ENCODE measurements at places on chromosomes 5 and 9.

GRCh38 chr5:177462021-177462670 is 11.3 kb downstream of the DBN1 start:
- DNase-seq, result no peak

GRCh38 chr5:54254482-54255198 is 55.7 kb downstream of the ARL15 start:
- no peak for DNase-seq

- peak; percentile 71 for DNase-seq
These were observed 24.9 kb downstream of the PCDHGC5 start for GRCh38 chr5:141513627-141514329.

DNA sequence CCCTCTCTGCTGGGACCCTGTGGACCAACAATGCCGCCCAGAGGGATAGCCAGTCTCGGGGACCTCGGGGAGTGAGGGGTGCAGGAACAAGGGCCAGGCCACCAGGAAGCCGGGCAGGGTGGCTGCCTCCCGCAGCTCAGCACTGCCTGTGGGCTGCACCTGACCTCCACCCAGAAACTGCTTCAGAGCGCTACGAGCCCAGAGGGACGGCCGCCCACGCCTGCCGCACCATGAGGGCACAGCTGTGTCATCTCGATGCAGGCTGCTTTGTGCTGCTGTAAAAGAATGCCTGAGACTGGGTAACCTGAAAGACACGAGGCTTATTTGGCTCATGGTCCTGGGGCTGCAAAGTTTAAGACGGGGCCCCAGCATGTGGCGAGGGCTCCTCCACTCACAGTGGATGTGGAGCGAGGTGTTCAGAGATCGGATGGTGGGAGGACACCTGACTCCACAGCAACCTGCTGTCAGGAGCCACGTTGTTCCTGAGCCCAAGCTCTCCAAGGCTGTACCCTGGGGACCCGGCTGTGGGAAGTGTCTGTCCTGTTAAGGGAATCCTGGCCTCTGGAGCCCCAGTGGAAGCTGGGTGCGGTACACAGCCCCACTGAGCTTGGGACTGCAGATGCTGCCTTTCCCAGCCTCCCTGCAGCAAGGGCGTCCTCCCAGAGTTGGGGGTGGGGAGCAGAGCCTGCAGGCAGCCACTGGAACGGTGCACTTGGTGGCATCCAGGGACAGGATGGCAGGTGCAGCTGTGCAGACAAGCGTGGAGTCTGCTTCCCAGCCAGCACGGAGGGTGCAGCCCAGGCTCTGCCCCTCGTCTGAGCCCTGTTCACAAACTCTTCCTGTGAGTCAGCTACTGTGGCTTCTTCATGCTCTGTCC is 11.8 kb upstream of the ZDHHC11 start:
- no peak for DNase-seq

DNA sequence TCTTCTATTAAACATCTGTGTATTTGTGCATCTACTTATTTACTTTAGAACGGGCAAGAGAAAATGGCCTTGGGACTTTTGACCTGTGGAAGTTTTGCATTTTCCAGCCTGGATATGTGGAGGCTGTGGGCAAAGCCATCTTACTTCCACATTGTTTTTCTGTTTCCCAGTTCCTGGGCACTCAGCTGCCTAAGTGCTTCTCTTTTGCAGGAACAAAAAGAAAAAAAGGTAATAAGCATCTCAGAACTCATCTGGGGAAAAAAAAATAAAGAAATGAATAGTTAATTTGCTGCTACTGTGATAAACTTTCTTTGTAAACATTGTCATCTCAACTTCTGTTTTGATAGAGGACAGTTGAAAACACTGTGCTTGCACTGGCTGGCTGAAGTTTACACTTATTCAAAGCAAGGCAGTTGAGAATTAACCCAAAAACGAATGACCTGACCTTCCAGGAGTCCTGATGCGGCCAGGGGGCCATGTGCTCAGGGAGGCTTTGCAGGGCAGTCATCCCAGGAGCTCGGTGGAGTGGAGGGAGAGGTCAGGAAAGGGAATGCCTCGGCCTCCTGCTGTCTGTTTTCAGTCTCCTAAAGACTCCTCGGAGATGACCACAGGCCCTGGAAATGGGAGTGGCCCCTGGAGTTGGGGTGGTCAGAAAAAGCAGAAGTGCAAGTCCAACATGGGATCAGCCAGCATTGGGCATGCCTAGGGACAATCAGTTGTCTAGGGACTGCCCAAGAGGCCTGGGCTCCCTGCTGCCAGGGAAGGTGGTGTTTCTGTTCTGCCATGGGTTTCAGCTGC is 75.5 kb downstream of the RAI14 start:
- DNase-seq, result no peak

- DNase-seq, result peak; percentile 65
These were observed 14.1 kb downstream of the TRIM7 start for GRCh38 chr5:181190711-181191525.

- DNase-seq, result no peak
These were observed 91.8 kb upstream of the TNC start for GRCh38 chr9:115209601-115210306.

DNA sequence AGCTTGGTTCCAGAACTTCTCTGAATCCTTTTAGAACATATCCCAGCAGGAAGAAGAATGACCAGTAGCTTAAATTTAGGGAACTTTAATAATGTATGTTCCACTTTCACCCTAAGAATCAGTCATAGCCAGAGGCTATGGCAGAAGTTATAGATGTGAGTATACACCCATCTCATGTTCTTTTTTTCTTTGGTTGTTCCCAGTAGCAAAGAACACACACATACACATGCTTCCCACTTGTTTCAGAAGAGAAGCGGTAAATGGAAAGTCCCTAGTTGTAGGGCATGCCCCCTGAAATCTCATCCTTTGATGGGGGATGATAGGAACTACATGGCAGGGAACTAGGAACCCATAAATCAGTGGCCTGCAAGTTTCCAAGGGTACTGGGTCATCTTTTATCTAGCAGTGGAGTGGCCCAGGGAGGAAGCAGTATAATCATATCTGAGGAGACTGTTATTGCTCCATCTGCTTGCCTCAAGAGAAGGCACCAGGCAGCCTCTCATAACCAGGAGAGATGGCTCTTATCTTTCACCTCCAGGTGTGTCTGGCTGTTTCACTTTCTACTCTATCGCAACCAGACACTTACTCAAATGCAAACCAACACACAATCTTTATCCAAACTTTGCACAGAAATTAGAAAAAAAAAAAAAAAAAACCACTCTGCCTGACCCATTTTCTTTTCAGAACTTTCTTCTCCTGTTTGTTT is 109.5 kb downstream of the SNCAIP start:
- DNase-seq, result no peak

- no peak for DNase-seq
These were observed 32.7 kb upstream of the FOXE1 start for GRCh38 chr9:97820373-97820772.

DNA sequence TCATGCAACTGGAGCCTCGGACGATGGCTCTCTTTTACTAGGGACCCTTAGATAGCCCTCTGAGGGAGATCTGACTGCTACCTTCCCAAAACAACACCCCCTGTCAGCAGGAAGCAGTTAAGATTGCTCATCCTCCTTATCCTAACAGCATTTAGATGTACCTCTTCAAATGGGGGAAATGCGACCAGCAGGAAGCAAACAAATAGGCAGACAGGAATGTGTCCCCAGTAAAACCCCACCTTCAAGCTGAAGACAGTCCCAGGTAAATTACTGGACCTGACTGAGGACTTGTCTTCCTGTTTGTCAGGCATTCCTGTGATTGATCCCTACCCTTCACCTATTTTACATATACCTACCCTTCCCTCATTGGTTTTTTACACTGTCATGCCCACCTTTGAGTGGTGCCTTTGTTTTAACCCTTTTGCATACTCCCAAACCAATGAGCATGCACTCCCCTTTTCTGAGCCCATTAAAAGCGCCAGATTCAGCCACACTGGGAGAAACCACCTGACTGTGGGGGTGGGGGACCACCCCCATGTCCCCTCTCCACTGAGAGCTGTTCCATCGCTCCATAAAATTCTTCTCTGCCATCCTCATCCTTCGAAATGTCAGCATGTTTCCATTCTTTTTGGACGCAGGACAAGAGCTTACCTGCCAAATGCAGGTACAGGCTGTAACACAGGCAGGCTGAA is 954.0 kb upstream of the CDH6 start:
- no peak for DNase-seq

- no peak for DNase-seq
These were observed 189.2 kb downstream of the FSTL4 start for GRCh38 chr5:133423011-133423617.

DNA sequence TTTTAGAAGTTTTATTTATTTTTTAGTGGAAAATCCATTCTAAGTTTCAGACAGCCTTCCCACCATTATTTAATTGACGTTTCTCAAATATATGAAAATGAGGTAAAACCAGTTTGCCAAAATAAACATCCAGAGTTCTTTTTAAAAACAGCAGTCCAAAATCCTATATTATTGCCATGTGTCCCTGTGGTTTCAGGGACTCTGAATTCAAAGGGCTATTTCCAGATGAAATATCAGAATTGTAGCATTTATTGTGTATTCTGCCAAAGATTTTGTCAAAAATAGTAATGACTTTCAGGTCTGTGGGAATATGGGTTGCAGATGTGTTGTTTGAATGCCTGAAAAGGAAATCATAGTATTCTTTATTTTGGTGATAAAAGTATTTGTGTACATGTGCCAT is 41.6 kb downstream of the XRCC4 start:
- no peak for DNase-seq

DNA sequence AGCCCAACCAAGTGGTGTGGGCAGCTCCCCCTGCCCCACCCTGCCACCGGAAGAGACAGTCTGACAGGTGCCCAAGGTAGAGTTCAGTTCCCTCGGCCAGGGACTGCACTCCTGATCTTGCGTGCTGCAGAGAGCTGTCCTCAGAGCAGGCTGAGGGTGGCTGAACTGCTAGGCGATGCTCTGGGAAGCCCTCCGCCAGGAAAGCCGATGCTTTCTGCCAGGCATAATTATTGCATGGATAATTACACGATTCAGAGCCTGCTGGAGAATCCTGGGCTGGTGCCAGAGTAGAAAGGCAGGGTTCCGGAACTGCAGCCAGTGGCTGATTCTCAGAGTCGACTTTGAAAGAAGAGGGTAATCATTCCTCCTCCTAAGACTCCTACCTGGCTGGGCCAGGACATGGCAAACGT is 19.3 kb downstream of the KCNIP1 start:
- DNase-seq, result no peak

GRCh38 chr9:72627147-72627546 is 105.7 kb downstream of the TMC1 start:
- DNase-seq, result no peak

GRCh38 chr5:152549709-152550108 is 144.6 kb upstream of the NMUR2 start:
- no peak for DNase-seq

DNA sequence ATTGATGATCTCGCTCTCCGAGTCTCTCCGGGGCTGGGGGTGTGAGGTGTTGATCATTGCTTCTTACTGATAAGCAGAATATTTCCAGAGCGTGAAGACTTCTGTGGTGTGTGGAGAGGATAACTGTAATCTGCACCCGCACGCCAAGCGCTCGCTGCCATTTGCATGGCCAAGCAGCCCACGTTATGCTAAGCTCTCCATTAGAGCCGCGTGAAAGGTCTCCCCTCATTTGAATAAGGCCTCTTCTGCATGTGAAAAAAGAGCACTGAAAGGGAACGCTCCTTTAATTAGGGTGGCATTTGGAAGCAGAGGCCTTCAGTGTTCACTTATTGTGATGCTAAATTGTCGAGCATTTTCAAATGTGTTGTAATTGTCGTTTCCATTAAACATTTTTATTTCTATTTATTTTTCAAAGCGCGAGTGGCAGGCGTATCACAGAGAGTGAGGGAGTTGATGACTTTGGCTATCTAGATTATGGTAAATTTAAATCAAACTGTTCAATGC is 163.6 kb upstream of the IRX2 start:
- DNase-seq, result no peak

- no peak for DNase-seq
These were observed 31.0 kb upstream of the HMCN2 start for GRCh38 chr9:130234340-130235260.

DNA sequence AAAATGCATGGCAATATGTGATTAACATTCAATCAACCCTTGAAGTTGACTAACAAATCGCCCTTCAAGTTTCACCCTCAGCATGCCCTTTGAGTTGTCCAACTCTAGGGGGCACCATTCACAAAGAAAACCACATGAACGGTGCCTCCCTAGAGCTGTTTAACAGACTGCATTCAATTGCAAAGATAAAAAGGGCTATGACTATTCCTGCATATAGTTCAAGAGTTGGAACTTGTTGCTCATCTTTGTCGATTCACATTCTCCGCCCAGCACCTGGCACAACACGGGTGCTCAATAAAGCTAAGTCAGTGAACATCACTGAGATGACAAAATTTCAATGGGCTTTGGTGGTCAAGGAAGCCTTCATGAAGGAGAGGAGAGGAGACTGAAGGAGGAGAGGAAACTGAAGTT is 69.6 kb upstream of the SLC30A5 start:
- no peak for DNase-seq

DNA sequence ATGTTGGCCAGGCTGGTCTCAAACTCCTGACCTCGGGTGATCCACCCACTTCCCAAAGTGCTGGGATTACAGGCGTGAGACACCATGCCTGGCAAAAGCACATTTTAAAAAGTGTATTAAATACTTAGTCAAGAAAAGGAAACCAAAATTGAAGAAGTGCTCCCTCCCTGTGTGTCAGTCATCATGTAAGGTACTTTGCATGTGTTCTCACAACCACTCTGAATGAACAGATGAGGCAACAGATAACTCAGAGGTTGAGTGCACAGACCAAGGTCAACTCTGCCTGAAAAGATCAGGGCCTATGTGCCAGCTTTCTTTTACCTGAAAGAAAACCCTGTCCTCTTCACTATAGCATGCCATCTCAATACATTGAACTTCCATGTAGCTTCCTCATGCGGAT is 289.7 kb downstream of the MRPS30 start:
- no peak for DNase-seq

DNA sequence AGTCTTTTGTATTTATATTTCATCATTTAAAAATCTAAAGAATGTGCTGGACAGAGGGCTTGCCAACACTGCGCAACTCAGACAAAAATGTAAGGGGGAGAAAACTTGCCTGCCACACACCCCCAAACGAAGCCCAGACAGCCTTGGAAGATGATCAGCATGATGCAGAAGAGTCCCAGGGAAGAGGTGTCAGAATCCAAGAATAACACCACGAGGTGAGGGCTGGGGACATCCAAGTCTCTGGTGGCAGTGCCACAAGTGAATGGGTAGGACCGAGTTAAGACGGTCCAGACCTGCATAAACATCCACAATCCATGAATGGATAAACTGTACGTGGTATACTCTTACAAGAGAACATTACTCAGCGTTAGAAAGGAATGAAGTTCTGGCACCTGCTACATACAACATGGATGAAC is 10.4 kb downstream of the EPB41L4B start:
- DNase-seq, result no peak

DNA sequence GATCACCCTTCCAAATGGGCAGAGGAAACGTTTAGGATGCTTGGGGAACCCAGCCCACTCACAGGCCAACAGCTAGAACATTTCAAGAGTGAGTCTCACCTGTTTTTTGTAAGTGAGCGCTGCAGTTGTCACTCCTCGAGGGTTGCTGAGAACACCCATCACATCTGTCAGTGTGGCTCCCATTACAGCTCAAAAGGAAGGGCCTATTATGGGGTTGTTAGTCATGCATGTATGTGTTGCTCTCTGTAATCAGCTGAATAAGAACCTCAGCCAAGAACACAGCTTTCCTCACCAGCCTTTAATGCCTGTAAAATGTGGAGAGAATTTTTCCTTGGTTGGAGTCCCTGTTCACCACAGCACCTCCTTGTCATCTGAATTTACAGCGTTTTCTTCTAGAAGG is 196.3 kb upstream of the KLF4 start:
- no peak for DNase-seq

Data from left colon (tissue), 2 donors.